ENCODE measurements at places on chromosomes 3 and 15.

GRCh38 chr3:196643201-196643749, 3.8 kb downstream of the NRROS start:
- no peak for DNase-seq

DNA sequence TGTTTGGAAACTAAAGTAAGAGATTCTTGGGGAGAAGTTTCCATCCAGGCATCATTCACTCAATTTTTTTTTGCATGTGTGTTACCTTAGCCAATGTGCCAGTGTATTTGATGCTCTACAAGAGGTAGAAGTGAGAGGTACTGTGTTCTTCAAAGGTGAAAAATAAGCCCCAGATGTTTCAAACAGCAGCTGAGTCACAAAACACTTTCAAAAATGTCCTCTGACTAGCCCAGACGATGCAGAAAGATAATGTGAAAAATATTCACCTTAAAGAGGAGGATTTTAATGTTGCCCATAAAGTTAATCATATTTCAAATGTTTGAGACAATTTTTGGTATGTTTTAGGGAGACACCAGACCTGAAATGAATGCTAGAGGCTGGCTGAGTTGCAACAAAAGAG, 107.7 kb upstream of the RASGRP1 start:
- DNase-seq = no peak

- no peak for DNase-seq
These were observed 29.3 kb downstream of the SCN5A start for GRCh38 chr3:38620236-38620635.

- no peak for DNase-seq
These were observed 194.0 kb downstream of the BBX start for GRCh38 chr3:107716734-107717133.

- DNase-seq = no peak
These were observed 149.9 kb downstream of the FOXP1 start for GRCh38 chr3:71433631-71434030.

DNA sequence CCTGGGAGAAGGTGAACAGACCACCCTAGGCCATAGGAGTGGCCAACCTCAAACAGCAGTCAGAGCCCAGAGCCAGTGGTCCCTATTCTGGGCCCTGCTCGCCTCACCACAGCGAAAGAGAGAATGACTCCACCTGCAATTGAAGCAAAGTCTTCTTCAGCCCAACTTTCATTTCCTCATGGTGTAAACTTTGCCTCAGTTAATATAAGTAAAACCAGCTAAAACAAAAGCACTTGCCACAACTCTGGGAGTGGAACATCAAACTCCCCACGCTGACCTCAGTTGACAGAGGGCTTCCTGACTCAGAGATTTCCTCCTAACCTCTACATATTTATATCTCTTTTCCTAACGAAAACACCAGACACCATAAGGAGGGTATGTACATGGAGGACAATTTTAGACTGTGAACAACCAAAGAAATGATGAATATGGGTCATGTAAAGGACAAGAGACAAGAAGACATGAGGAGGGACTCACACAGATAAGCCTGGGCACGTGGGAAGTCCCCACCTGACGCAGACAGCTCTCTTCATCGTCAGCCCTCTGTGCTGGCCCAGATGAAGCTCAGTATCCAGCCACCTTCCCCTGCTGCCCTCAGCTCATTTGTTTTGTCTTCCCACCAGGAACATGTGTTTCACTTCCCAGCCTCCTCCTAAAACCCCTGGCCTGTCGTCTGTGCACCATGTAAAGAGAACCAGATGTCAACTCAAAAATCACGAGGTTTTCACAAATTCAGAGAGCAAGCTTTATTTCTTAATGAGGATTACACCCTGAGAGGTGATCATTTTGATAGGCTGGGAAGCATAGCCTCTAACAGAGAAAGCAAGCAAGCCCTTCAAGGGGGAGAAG, 140.9 kb downstream of the KCNMB2 start:
- no peak for DNase-seq

DNA sequence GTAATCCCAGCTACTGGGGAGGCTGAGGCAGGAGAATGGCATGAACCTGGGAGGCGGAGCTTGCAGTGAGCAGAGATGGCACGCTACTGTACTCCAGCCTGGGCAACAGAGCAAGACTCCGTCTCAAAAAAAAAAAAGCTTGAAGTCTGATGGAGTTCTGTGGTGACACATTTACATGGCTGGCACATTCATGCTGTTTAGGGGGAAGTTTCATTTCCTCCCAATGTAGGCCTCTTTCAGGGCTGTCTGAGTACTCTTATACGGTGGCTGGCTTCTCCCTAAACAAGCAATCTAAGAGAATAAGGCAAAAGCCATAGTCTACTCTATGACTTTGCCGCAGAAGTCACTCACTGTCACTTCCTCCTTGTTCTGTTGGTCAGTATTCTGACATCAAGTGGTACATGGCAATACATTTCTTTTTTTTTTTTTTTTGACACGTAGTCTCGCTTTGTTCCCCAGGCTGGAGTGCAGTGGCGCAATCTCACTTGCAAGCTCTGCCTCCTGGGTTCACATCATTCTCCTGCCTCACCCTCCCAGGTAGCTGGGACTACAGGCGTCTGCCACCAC, 41.2 kb downstream of the OIP5 start:
- no peak for DNase-seq

All from stimulated activated CD8-positive, alpha-beta memory T cell treated with anti-CD3 and anti-CD28 coated beads, Interleukin-7, amount 100 ng/mL, for 1 hour (primary cell).